RPMI7951 (cell line): ENCODE measurements at places on chromosomes 11 and 22. TPM values are rescaled to one million over a fixed set of nuclear protein-coding genes. Genes with fewer than 3 reads are reported as not detected.

DUSP8 gene
- 0.10 and 0.24 TPM in 2 replicates for total RNA-seq

SMIM38 gene
- not detected in 2 replicates for total RNA-seq

GRCh38 chr11:116990811-116991210, 107.4 kb downstream of the SIK3 start:
- DNase-seq = no peak

DNA sequence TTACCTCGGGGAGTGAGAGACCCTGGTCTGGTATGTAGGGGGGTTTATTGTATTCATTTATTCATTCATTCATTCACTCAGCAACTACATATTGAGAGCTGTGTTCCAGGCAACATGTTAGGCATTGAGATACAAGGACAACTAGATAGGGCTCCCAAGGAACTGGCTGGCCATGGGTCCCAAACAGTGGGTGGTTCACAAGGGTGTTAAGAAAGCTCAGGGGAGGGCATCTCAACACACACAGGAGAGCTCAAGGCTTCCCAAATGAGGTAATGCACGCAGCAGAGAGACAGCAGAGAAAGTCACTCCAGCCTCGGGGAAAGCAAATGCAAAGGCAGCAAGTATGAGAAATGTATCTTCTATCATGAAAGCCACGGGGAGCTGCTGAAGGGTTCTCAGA, 51.8 kb downstream of the BTG4 start:
- no peak for DNase-seq

- DNase-seq = no peak
These were observed 27.4 kb upstream of the MAPK1 start for GRCh38 chr22:21894799-21895198.

DNA sequence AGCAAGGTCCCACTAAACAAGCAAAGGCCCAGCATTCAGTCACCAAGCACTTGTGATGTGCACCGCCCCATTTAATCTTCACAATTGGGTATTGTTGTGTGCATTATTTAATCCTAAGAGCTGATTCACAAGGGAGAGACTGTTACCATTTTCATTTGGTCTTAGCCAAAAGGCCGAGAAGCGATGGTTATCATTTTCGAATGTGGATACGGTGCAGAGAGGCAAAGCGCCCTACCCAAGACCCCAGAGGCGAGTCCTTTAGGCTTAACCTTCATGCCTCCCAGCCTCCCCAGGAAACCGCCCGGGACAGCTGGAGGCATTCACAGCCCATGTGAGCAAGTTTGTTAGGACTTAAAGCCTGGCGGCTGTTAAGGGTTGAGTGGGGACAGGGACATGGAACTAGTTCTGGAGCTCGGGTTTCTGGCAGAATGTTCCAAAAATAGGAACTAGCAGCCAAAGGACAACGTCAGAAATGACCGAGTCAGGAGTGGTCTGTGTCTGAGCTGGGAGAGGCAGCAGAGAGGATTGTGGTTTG, 13.0 kb upstream of the UPK3A start:
- DNase-seq = peak; percentile 25
